CD4-positive, alpha-beta T cell treated with Interleukin-17A for 1 hour (primary cell): ENCODE measurements at places on chromosomes 2 and 18.

GRCh38 chr2:127873707-127874303, 12.0 kb downstream of the AMMECR1L start:
- no peak for DNase-seq

- no peak for DNase-seq
Measured at GRCh38 chr2:170501421-170502043, 213.6 kb upstream of the SP5 start.

- DNase-seq: no peak
Measured at GRCh38 chr2:59733567-59733930, 819.9 kb downstream of the BCL11A start.

DNA sequence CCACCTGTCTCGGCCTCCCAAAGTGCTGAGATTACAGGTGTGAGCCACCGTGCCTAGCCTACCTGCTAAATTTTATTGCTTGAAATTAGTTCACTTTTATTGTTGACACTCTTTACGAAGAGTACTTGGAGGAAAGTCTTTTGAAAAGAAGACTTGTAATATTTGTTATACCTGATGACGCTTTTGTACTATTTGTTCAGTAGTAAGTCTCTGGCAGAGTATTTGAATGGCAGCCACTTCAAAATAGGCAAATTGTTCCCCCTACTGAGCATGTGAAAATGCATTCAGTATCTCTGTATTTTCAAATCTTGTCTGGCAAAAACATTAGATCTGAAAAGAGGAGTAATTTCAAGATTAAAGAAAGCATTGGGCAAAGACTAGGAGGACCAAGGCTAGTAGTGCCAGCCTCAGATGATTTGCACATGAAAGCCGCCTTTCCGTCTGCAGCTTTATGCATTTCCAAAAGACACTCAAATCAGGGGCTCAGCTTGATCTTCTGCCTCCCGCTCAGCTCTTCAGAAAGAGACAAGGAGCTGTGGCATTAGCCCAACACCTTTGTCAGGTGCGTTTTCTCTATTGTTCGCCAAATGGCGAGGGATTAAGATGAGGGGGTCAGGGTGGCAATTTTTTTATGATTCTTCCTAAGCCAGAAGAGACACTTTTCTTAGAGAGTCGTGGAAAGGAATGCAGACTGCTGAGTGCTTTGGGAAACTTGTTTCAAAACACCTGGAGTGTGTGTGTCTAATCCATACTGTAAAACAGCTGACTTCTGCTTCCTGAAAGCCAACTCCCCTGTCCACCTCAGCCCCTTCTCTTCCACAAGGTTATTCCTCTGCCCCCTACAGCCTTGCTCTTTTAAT, 18.8 kb upstream of the FOXI3 start:
- no peak for DNase-seq

DNA sequence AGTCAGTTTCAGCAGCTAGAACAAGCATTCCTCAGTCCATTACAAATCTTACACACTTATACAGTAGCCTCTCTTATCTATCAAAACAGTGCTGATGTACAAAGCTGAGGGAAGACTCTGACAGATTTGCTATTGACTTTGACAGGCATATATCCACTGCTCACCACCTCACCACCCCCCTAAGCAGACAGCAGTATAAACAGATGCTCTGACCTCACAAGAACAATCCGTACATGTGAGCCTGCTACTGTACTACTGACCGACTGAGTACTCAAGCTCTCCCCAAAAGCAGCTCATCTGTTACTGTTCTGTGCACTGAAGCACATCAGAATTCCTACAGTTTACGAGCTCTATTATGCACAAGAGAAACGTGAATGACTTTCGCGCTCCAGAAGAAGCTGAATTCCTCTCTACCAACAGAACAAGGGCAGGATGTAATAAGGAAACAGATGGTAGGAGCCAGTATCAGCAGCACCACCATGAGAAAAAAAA, 95.6 kb upstream of the PDE1A start:
- DNase-seq: no peak

DNA sequence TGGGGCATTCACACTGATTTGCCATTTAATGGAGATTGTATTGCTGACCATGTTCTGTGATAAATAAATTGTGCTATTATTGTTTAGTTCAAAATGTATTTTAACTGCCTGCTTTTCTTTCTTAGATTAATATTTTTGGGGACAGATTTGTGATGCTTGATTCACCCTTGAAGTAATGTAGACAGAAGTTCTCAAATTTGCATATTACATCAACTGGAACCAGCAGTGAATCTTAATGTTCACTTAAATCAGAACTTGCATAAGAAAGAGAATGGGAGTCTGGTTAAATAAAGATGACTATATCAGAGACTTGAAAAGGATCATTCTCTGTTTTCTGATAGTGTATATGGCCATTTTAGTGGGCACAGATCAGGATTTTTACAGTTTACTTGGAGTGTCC, 1.8 kb downstream of the DNAJC10 start:
- DNase-seq: no peak

DNA sequence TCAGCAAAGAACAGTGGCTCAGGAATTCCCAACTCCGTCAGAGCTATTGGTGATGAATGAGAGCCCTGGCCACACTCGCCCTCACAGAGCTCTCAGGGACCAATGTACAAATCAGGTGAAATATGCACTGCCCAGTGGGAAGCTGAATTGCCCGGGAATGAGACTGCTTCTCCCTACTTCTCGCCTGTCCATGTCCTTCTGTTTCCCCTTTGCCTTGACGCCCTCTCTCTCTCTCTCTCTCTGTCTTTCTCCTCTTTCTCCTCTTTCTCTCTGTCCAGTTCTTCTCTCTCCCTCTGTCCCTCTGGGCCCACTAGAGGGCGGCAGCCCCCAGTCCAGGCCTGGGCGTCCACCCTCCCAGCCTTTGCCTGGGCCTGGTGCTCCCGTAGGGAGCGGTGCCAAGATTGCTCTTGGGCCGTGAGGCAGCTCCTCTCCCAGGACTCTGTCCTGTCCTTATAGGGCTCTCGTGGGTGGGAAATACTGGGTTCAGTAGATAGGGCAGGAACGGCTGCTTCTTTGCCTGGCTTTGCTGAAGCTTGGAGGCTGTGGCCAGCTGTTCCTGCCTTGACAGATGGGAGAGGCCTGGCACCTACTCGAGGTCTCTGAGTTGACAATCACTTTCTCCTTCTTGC, 28.4 kb upstream of the PUM2 start:
- no peak for DNase-seq

GRCh38 chr18:50358844-50359243, 16.0 kb upstream of the SKA1 start:
- no peak for DNase-seq

DNA sequence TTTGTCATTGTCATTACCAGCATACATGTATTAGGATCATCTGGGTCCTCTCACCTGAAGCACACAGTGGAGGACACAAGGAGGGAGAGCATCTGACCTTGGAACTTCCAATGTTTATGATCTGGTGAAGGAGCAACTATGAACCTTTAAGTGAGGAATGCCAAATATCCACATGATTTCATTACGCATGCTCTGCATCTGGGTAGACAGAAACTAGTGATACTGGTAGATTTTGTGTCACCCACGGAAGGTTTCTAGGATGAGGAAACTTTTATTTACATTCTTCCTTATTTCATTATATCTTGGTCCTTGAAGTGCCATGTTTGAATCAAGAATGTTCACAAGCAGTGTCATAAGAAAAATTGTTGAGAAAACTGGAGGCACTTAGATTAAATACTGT, 32.1 kb downstream of the SPC25 start:
- no peak for DNase-seq

GRCh38 chr2:134232868-134233727, 20.8 kb upstream of the MGAT5 start:
- peak; percentile 69 for DNase-seq

DNA sequence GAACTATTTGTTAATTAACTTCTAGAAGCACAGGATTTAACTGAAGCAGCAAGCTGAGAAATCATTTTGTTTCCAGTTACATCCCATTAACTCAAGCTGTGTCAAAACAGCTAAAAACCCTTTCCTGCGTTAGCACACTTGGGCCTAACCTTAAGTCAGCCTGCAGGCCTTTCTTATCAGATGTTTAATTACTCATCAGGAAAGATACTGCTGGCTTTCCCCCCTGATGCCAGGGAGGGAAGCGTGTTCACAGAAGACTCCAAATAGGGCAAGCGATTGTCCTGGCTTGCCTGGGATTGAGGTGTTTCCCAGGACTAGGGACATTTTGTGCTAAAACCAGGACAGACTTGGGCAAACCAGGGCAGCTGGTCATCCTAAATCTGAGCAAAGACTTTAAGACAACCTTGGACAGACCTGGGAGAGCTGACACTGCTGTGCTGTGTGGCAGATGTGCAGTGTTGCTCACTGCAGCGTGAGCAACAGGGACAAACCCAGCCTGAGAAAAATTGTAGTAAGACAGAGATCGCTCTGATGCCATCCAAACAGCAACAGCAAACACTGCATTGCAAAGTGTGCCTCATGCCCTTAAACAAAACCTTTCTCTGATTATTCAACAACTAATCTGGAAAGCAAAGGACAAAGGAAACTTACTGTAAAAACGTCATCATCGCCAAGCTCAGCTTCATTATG, 100.9 kb downstream of the SPRED2 start:
- no peak for DNase-seq

- no peak for DNase-seq
Measured at GRCh38 chr18:49812286-49813068, 856 bp downstream of the ACAA2 start.

DNA sequence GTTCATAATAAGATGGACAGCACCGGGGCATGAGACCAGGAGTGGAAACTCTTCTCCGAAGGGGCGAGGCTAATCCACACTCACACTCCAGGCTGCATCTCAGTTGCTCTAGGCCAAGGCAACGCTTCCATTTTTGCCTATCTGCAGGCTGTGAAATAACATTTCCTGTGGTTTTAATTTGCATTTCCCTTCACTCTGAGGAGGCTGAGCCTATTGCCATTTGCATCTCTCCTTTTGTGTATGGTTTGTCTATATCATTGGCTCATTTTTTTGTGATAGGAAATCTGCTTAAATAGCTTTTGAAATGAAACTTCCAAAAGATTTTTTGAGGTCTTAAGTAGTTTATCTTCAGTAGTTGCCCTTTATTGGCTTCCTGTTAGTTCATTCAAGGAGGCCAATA, 57.6 kb downstream of the TPGS2 start:
- DNase-seq: no peak

GRCh38 chr2:221442128-221442527, 130.0 kb downstream of the EPHA4 start:
- DNase-seq: no peak

DNA sequence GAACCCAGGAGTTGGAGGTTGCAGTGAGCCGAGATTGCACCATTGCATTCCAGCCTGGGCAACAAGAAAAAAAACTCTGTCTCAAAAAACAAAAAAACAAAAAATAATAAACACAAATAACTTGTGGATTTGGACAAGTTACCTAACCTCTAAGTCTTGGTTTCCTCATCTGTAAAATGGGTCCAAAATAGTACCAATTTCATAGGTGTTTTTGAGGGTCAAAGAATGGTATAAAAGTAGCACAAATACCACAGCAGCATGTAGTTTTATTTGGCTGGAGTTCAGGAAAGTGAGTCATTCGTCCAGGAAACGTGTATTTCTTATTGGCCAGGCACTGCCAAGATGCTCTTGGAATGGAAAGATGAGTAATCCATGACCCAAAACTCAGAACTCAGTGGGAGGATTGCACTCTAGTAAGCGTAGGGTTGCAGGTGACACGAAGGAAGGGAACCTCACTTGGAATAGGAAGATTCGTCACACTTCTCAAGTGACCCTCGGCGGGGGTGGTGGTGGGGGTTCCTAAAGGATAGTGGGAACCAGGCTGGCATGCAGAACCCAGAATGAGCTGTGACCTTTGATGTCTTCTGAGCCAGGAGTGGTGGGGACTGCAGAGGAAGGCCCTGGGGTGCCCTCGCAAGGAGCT, 24.4 kb downstream of the GRHL1 start:
- no peak for DNase-seq

GRCh38 chr2:181554061-181554830, 97.1 kb downstream of the ITGA4 start:
- no peak for DNase-seq

DNA sequence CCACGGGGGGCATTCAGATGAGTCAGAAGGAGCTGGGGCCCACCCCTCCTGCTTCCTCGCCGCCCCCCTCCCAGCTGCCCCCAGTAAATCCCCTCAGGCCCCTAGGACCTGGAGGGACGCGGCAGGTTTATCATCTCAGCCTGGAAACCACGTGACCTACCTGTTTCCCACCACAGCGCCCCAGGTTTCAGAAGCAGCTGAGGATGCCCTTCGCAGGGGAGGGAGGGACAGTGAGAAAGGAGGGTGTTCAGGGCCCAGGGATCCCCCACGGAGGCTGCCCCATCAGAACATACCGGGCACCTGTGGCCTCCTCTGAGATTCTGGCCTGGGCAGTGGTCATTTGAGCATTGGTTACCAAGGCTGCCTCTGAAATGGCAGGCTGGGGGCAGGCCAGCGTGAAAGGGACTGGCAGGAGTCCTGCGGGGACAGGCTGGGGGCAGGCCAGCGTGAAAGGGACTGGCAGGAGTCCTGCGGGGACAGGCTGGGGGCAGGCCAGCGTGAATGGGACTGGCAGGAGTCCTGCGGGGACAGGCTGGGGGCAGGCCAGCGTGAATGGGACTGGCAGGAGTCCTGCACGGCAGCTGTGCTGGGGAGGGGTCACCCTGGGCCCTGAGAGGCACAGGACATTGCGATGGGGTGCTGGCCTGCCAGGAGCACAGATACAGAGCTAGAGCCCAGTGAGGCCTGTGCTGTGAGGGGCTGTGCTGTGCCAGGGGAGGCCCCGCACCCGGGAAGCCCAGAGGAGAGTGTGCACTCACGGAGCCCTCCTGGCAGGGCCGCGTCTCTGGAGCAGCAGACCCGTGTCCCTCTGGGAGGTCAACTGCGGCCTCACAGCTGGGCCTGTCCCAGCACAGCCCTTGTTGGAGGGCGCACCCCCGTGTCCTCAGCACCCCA, 1.6 kb downstream of the NEU4 start:
- DNase-seq: no peak

DNA sequence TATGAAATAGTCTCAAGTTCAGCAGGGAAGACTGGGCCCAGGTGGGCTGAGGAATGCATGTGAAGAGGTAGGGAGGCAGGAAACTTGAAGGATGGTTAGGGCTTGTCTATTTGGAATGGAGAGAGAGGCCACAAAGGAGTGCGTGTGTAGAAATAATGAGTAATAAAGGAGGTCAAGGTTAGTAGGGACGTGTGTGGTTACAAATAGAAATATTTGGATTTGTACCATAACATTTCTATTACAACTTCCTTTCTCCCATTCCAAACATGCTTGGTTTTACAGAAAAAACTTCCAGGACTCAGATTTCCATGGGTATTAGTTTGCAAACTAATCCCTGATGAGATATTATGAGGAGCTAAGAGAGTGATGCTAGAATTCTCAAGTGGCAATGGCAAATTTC, 280.6 kb downstream of the NCKAP5 start:
- DNase-seq: no peak

DNA sequence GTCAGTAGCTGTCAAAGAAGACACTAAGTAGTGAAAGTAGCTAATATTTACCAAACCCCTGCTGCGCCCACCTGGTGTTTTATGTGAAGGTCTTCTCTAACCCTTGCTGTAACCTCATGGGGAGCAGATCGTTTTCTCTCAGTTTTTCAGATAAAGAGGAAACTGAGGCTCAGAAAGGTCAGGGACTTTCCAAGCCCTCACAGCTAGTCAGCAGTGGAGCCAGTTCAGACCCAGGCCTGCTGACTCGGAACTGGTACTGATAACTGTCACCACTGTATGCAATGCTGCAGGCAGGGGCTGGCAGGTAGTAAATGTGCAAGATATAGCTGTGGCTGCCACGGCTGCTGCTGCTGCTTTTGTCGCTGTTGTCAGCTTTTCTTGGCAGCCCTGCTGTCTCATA, 69.1 kb downstream of the LRRFIP1 start:
- peak; percentile 62 for DNase-seq
